IMR-90 (cell line): ENCODE measurements at places on chromosomes 11 and 22. TPM values are rescaled to one million over a fixed set of nuclear protein-coding genes. Genes with fewer than 3 reads are reported as not detected.
A peak's percentile ranks its signal among the peaks of the same experiment; 100 is the strongest.

The TBX10 gene
- not detected in 2 replicates for total RNA-seq

The C22orf42 gene
- total RNA-seq: not detected in 2 replicates

The DDI1 gene
- total RNA-seq: not detected in 2 replicates

DNA sequence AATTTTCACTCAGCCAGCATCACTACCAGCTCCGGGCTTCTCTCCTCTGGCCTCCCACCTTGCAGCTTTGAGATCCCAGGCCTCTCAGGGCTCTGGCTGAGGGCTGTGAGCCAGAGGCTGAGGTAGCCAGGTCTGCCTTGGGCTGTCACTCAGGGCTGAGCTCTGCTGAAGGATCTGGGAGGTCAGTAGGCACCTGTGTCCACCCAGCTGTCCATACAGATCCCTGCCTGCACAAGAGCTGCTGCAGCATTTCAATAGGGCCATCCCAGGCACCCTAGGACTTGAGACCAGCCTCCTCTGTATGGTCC, 12.6 kb downstream of the KCNQ1OT1 start:
- DNase-seq: no peak

GRCh38 chr11:29125606-29126005, 891.2 kb downstream of the KCNA4 start:
- DNase-seq: no peak

GRCh38 chr11:72534371-72535193, 100.3 kb upstream of the CLPB start:
- DNase-seq: no peak

DNA sequence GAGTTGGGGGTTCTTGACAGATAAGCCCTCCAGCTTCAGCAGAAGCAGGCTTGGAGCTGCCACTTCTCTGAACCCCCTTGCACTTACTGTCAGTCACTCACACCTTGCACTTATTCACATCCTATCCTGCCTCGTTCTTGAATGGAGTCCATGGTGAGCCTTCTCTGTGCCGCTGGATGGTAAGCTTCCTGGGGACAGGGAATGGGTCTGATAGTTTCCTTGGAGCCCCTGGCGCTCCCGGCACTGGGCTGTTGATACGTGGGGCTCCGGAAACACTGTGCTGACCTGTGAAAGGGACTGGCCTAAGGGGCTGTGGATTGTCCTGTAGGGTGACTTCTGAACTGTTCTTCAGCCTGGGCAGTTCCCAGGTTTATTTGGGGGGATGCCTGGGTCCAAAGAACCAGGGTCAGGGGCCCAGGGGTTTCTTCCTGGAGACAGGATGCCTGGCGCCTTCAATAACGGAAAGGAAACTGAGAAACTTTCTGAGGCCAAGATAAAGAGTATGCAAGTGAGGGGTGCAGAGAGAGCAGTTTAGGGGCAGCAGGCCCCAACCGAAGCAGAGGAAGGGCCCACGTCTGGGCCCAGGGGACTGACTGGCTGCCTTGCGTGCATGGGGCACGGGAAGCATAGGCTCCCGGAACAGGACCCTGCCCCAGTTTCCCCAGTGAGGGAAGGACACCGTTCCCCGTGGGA, 709 bp upstream of the ST3GAL4 start:
- no peak for DNase-seq

The ANKRD13D gene
- 7.3 and 8.1 TPM in 2 replicates for total RNA-seq

GRCh38 chr11:121321614-121322243, 29.2 kb downstream of the SC5D start:
- peak; percentile 1 for DNase-seq

- peak; percentile 73 for DNase-seq
Observed at GRCh38 chr11:132028380-132029240, 658.2 kb downstream of the NTM start.

DNA sequence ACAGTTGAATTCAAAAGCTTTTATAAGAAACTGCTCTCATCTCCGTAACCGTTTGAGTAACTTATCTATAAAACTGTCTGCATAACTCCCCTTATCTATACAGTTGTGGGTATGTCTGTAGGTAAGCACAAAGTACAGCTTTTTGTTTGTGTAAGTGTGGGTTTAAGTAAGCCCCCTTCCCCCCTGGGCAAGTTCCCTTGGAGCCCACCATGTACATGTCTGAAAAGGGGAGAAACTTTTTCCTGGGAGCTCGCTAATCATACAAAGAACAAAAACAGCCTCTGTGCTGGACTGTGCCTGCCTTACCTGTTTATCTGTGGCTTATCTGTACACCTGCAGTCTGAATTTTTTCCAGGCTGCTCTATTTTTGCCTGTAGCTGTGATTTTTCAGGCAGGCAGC, 36.3 kb upstream of the TMEM45B start:
- no peak for DNase-seq

DNA sequence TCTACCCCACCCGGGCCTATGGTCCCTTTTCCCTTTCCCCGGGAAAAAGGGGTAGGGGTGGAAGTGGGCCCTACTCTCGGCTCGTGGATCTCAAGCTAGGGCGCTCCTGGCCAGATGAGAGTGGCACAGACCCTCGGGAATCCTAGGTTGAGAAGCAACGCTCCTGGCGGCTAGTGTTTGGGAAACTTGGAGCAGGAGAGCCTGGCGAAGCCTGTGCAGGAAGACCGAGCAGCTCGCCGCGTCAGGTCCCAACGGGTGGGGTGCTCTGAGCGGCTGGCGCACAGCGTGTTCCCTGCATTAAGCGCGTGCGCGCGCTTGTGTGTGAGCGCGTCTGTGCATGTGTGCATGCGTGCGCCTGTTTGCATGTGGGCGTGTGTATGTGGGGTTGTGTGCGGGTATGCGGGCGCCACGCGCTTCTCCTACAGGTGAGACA, 7.1 kb upstream of the FLI1 start:
- DNase-seq: peak; percentile 50

The GGT1 gene
- 1.7 and 3.4 TPM in 2 replicates for total RNA-seq

The PITPNM1 gene
- total RNA-seq: 4.7 and 5.0 TPM in 2 replicates

GRCh38 chr22:40121461-40121860, 56.3 kb upstream of the TNRC6B start:
- DNase-seq: no peak

- DNase-seq: peak; percentile 90
Observed at GRCh38 chr11:66112601-66113499, 42.8 kb downstream of the PACS1 start.

The SORL1 gene
- total RNA-seq: 1.9 and 2.0 TPM in 2 replicates

- DNase-seq: peak; percentile 71
Observed at GRCh38 chr11:12922418-12922817, 86.7 kb upstream of the RASSF10 start.

DNA sequence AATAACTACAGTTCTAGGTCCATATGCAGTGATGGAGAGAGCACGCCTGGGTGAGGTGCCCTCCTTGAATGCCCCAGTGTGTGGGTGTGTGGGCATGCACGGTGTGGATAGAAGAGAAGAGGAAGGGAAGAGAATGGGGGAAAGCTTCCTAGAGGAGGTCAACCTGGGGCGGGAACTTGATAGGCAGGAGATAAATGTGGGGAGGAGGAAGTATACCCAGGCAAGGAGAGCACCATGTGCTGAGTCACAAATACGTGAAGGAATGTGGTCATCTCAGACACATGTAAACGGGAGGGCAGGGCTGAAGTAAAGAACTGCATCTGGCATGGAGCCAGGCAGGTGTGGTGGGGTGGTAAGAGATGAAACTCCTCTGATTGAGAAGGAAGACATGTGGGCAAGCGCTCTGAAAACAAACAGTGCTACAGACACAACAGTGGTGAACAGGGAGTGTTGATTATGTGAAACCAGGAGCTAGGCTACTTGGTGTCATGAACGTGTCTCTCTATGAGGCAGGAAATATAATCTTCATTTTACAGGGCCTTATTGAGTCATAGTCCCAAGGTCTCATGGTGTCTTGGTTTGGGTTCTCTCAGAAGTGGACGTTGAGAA, 61.5 kb upstream of the EED start:
- peak; percentile 35 for DNase-seq
